ENCODE measurements at places on chromosomes 3 and 15.

- no peak for DNase-seq
Observed at GRCh38 chr3:105821433-105821832, 47.4 kb downstream of the CBLB start.

DNA sequence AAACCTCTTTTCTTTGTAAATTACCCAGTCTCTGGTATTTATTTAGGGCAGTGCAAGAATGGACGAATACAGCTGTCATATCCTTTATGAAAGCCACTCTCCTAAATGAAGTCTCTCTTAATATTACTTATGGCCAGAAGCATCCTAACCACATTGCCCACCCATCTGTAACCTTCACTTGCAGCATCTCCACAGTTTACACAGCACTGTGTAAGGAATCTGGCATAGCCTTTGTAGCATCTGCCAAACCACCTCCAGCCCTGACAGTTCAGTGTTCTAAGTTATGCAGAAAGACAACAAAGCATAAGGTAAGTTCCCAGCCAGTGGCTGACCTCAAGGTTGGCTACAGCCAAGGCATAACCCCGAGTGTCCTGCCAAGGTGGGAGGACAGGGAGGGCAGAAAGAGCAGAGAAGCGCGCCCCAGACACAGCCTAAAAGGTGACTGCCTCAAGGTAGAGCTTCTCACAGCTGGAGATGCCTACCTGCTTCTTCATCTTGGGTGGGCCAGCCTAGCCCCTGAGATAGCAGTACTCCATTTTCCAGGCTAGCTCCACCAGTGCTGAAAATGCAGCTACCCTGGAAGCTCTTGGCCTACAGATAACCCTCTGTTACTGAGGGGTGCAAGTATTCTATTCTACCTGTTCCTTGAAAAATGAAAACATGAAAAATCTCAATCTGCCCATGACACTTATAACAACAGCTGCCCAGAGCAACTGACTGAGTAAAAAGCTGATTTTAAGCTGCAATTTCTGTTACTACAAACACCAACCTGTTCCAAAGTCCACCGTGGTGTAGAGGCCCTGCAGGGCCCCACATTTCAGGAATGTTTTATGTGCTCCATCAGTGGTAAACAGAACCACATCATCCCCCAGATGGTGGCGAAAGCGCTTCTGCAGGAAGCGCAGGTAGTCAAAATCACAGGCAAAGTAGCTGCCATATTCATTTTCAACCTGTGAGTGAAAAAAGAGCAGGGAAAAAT is 39.3 kb downstream of the GLB1 start:
- DNase-seq = no peak

DNA sequence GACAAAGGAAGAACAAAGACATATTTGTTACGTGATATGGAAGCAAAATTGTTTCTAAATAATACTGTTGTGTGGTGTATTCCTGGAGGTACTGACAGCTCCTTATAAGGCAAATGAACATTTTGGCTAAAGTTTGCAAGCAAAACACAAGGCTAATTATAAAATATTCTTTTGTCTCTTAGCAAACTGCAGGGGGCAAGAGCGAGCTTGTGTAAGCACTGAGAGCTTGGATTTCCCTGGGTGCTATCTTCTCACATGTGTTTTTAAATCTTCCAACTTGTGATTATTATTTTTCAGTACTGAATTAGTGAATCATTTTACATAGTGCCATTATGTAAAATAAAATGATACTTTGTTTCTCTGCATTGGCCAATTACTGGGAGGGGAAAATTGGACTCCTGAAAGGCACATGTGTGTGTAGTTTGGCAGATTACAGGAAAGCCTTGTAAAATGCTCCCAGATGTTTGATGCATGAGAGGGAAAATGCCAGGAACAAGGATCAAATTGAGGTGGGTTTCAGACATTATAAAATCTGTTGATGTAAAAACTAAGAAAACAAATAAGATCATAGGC is 611.5 kb downstream of the AGBL1 start:
- DNase-seq = no peak

DNA sequence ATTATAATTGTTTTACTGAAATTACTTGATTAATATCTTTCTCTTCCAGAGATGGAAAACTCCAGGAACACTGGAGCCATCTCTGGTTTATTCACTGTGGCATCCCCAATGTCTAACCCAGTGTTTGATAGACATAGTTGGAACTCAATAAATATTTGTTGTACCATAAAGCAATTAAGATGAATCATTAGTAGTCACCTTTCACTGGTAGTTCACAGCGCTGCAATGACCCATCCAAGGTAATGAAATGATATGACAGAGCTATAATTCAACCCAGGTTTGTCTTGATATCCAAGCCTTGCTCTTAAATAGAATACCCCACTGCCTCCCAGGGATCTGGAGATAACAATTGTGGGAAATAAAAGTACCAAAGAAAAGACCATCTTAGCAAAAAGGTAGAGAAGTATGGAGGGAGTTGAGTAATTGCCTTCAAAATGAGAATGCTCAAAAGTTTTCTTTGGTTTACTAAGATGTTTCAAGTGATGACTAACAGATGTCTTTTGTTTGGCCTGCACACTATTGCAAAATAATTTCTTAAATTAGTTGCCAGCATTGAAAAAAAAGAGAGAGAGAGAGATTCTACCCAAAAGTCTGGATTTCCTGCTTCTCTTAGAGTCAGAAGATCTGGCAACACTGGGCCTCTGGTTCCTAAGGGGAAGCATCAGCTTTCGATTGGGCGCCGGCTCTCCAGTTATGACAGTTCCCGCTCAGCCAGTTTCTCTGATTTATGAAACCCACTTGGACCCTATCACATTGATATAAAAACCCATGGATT is 348.5 kb downstream of the ERC2 start:
- no peak for DNase-seq

GRCh38 chr15:64185146-64185911 is 22.5 kb upstream of the PPIB start:
- DNase-seq = no peak

- no peak for DNase-seq
Observed at GRCh38 chr3:141945726-141946485, 69.5 kb downstream of the ATP1B3 start.

DNA sequence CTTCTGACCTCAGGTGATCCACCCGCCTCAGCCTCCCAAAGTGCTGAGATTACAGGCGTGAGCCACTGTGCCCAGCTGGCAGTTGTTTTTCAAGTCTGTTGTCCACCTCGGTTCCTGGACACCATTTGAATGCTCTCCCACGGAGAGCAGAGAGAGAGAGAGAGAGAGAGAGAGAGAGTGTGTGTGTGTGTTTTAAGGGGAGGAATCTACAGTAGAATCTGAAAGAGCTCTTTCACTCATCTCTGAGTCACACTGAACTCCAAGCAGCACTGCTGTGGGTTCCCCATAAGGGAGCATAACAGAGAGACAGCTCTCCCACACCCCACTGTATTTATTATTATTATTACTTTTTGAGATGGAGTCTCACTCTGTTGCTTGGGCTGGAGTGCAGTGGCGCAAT is 156.6 kb downstream of the RPLP1 start:
- DNase-seq = no peak

GRCh38 chr3:167350245-167350862 is 29.7 kb downstream of the ZBBX start:
- DNase-seq = no peak

DNA sequence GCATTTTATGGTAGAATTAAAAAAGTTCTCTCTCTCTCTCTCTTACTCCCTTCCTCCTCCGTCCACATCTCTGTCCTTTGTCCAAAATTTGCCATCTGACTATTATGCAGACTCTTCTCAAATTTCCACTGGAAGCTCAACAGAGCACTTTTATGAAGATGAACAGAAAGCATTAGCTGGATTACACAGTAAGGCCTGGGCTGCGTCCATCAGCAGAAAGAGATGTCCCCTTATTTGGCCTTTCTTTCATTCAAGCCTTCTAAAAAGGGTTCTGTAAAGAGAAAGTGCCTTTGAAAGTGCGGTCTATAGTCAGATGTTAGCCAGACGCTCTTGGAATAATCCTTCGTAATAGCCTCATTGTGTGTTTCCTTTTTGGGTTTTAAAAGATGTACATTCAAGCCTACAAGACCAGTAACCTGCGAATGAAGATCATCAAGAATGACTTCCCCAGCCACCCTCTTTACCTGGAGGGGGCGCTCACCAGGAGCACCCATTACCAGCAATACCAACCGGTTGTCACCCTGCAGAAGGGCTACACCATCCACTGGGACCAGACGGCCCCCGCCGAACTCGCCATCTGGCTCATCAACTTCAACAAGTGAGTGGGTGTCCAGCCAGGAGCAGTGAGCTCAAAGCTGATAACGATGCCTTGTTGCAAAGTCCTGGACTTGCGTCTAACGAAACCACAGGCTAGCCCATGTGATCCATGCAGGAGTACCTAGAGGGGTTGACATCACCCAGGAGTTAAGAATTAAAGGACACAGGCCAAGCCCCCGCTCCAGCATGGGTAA is 53.1 kb downstream of the MESD start:
- no peak for DNase-seq

DNA sequence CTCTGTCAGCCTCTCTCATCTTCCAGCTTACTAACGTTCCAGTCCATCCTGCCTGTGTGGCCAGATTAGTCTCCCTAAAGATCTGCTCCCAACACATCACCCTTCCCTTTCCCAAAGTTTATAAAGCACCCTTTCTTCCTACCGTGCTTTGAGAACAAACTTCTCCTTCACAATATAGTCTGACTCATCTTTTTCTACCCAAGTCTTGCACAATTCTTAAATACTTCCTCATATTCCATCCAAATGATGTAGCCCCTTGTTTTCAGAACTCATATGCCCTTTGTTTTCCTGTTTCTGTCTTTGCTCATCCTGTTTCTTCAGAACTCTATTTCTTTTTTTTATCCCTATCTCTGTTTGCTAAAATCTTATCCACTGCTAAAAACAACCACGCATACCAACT is 326.8 kb downstream of the MFSD1 start:
- DNase-seq = no peak

DNA sequence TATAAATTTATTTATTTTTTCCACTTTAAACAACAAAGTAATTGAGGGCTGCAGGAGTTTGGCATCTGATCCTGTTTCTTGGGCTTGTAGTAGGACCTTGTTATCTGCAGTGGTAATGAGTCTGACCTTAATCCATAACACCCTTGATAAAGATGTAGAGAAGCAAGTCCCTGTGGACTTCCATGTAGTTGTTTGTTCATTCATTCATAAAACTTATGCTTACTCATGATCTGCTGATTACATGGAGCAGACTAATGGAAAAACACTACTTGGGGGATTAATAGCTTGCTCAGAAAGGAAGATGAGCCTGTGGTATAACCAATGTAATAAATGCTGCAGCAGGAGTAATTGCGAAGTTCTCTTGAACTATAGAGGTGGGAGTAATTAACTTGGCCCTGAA is 271.5 kb upstream of the TBL1XR1 start:
- no peak for DNase-seq

DNA sequence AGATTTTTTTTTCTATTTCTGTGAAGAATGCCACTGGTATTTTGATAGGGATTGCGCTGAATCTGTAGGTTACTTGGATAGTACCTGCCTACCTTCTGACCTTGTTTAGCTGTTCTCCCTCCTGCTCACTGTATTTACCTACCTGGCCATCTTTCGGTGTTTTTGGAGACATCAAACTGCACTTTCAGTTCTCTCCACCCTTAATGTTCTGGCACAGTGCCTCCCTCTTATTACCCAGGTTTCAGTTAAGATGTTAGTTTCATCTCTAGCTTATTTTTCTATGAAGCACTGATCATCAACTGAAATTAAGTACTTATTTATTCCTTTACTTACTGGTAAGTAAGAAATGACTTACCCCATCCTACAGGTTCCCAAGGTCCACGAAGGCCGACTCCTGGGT is 74.4 kb upstream of the KLHL25 start:
- DNase-seq = no peak

DNA sequence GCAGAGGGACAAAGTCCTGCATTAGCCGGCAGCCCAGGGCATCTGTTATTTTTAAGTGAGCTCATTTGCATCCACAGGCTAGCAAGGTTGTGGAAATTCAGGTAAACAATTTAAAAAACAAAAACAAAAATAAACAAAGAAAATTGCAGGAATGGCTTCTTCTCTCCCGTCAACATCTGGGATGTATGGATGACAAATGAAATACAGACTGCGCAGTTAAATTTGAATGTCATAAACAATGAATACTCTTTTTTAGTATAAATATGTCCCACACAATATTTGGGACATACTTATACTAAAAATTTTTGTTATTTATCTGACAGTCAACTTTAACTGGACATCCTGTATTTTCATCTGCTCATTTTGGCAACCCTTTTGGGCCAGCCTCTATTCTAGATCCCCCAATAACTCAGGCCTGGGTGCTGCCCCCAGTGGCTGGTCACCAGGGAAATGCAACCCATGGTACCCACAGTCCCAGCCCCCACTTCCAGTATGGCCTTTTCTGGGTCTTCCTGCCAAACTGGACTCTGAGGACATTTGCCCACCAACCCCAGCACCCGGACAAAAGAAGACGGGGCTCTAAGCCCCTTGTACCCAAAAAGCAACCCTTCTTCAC is 12.7 kb downstream of the GRM2 start:
- no peak for DNase-seq

DNA sequence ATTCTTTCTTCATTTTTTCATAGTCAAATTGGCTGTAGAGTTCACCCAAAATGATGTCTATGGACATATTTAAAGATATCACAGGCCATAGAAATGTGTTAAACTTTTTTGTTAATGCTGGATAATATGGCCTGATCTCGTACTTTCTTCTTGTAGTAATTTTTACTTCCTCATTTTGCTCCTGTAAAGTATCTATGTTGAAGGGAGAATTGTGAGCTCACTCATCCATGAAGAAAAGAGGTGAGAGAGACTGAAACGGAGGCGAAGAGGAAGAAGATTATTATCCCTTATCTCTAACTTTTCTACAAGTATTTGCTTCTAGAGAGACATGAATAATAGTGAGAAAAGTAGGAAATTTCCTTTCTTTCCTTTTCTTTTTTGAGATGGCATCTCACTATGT is 613.8 kb upstream of the TBL1XR1 start:
- no peak for DNase-seq

- DNase-seq = no peak
Observed at GRCh38 chr3:20240154-20240883, 54.3 kb upstream of the SGO1 start.

- DNase-seq = no peak
Observed at GRCh38 chr3:131007782-131008181, 18.8 kb downstream of the ASTE1 start.

- no peak for DNase-seq
Observed at GRCh38 chr3:167866331-167866730, 130.8 kb downstream of the SERPINI1 start.

- DNase-seq = no peak
Observed at GRCh38 chr15:63434576-63435186, 53.0 kb upstream of the CA12 start.

DNA sequence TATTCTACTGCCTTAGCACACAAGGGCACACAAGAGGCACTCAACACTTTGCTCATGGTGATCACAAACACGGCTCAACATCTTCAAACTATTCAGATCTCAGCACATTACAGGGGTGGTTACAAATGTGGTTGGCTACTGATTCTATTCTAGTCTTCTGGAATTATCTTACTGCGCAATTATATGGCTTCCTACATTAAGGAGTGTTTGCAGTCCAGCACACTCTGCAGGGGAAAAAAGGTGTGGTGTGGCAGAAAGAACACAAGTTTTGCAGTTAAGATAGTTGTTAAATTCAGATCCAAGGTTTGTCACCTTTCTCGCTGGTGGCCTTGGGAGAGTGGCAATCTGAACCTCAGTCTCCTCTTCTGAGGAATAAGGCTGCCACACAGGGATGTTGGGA is 31.9 kb downstream of the IGF2BP2 start:
- no peak for DNase-seq

- DNase-seq = no peak
Observed at GRCh38 chr3:129261894-129262293, 12.5 kb downstream of the COPG1 start.
